ENCODE measurements at places on chromosomes 2 and 18. TPM values are rescaled to one million over a fixed set of nuclear protein-coding genes. Genes with fewer than 3 reads are reported as not detected.

DNA sequence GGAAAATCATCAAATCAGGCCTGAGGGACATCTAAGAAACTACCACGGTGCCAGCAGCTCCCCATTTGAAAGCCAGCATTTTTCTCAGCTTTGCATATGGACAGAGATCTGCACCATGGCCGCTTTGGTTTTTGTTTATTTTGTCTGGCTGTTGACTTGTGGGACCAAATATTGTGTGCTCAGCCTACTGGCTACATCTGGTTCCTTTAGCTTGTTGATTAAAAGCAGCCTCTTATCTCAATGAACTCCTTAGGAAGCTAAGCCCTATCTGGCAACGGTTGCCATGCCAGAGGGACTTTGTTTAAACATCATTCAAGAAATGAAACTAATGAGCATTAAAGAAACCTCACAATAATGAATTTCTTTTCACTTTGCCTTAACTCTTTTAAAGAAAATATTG lies 32.4 kb upstream of the CCDC150 start:
- DNase-seq, result no peak

GRCh38 chr2:120267348-120267747 lies 14.7 kb downstream of the RALB start:
- DNase-seq, result no peak

DNA sequence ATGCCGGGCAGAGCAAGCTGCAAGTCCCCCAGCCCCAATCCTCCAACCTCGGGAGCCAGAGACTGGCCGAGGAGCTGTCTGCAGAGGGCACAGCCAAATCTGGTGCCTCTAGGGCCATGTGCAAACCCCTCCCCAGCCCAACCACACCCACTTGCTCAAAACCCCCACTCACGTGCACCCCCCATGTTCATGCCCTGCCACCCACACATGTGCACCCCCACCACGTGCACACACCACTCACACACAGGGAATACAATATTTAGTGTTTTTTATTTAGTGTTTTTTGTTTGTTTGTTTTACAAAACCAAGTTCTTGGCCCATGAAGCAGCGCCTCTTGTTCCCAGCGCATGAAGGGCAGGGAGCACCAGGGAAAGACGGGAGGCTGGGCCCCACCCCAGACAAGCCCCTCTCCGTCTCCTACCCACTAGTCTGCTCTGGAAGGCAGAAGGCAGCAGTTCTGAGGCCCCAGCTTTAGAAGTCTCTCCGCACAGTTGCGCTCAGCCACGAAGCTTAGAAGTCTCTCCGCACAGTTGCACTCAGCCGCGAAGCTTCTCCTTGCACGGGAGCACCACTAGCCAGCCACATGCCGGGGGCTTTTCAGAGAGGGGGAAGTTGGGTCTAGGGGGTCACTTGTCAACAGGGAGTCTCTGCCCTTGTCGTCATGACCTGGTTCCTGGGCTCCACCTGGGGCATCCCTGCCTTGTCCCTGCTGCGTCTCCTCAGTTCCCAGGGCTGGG lies 276.1 kb upstream of the HDAC4 start:
- no peak for DNase-seq

- no peak for DNase-seq
Measured at GRCh38 chr2:222862106-222862908, 1.5 kb downstream of the ACSL3 start.

GRCh38 chr2:166179201-166179600 lies 51.4 kb upstream of the SCN1A start:
- no peak for DNase-seq

DNA sequence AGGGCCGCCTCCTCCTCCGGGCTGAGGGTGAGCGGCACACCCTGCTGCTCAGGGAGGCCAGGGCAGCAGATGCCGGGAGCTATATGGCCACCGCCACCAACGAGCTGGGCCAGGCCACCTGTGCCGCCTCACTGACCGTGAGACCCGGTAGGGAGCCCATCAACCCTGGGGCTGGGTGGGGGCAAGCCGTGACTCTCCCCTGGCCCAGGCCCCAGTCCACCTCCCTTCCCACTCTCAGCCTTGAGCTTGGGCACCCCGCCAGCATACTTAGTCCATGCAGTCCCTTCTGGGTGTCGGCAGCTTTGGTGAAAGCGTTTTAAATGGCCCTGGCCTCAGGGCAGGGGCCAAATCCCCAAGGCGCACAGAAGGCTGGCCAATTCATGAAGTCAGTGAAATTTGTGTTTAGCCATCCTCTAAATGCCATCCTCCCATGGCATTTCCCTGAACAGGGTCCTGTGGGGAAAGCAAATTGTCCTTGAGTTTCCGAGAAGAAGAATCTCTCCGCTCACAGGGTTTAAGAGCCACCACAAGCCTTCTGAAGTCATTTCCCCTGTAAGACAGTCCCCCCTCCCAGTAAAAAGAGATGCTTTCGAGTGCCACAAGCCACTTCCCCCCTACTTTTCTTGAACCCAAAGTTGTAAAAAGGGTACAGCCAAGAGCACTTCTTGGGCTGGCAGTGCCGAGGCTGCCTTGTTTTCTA lies 17.2 kb downstream of the SPEG start:
- DNase-seq, result no peak

The TUBA4B gene
- polyA plus RNA-seq, result 0.61 TPM

The SRD5A2 gene
- 0.05 TPM for polyA plus RNA-seq

The ST8SIA5 gene
- polyA plus RNA-seq, result 0.50 TPM

The SERPINB13 gene
- polyA plus RNA-seq, result not detected
